ENCODE measurements at places on chromosomes 5 and 9. TPM values are rescaled to one million over a fixed set of nuclear protein-coding genes. Genes with fewer than 3 reads are reported as not detected.

Gene SPAG8
- 4.2 TPM for total RNA-seq

GRCh38 chr5:122723606-122724352 is 51.1 kb upstream of the SNX2 start:
- H3K36me3 ChIP-seq, result no peaks in the 10 kb centered on the region
- no peak overlapping the region for H3K4me3 ChIP-seq
- H3K4me1 ChIP-seq, result no peaks in the 10 kb centered on the region
- no peak overlapping the region for H3K27ac ChIP-seq
- no peaks in the 10 kb centered on the region for H3K27me3 ChIP-seq

DNA sequence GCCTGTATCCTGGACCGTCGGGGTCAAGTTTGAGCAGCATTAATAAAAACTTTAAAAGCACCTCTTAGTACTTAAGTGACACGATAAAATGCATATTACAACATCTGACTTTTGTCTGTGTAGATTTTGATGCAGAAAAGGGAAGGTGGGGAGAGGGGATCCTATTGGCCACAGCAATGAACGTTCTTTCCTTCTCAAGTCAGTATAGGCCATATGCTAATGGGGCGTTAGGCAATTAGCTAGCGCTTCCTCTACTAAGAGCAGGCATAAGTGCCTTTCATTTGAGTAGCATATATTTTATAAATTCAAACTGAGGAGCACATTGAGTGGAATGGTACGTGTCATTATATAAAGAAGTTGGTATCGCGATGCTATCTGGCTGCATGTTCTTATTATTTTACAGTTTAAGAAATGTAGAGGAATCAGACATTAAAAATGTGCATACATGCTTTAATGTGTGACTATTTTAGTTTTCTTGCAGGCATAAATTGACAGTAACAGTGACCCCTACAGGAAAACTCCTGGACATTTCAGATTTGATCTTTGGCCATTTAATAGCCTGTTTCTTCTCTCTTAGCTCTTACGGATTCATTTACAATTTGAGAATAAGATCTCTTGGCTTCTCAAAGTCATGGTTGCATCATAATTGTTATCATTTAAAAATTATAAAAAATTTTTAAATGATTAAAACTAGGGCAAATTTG is 1.1 kb upstream of the GNA14 start:
- H3K4me1 ChIP-seq, result peaks cover 20% of the 10 kb centered on the region
- peaks cover 30% of the 10 kb centered on the region for H3K27me3 ChIP-seq
- DNase-seq, result no peak

GRCh38 chr9:117354244-117354847 is 60.5 kb downstream of the ASTN2 start:
- no peak overlapping the region for H3K4me3 ChIP-seq
- H3K27ac ChIP-seq, result no peak overlapping the region

DNA sequence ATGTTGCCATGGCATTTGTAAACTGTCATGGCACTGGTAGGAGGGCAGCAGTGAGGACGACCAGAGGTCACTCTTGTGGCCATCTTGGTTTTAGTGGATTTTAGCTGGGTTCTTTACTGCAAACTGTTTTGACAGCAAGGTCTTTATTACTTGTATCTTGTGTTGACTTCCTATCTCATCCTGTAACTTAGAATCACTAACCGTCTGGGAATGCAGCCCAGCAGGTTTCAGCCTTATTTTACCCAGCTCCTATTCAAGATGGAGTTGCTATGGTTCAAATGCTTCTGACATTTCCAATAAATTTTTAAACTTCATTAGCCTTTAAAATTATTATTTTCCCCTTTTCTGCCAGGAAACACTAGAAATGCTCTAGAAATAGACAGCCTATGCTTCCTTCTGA is 839.1 kb downstream of the NR2F1-AS1 start:
- H3K27ac ChIP-seq, result no peak overlapping the region
- no peaks in the 10 kb centered on the region for H3K36me3 ChIP-seq
- no peak overlapping the region for H3K4me3 ChIP-seq
